ENCODE measurements at places on chromosomes 12 and 14.

DNA sequence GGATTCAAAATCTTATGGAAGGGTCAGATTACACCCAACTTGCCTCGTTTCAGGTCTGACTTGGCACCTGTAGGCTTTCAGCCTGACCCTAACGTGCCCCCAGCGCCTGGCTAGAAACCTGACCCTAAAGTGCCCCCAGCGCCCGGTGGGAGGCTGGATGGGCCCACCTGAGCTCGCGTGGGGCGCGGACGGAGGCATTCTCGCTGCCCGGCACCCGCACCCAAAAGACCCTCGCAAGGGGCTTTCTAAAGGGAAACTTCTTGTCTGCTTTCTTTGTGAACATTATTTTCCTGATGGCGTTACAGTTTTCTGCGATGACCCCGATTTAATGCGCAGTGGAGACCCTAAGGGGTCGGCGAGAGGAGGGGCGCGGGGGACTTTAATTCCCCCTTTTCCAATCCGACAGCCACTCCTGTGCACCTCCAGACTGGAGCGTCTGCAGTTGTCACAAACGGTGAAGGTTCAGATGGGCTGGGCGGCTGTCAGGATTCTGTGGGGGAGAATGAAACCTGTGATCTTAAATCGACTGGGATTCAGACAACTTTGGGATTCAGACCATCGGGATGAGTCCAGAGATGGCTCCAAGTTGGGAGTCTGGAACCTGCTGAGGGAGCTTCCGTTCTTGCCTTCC, 751 bp upstream of the HRK start:
- no peak for DNase-seq

DNA sequence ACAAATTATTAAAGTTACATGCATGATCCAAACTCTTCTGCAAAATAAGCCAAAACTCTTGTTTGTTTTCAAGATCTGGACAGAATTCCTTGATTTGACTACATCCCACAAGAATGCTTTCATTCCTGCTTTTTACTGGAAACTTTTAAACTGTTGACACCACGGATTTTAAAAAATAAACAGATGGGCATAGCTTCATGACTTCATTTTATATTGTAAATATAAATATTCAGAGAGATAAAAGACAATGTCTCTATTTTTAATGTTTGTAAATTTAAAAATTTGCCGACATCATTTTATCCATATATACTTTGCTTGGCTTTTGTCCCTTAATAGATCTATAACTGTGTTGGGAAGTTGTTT, 134.3 kb upstream of the DCN start:
- no peak for DNase-seq

GRCh38 chr12:100553936-100554335, 19.5 kb upstream of the GAS2L3 start:
- no peak for DNase-seq

DNA sequence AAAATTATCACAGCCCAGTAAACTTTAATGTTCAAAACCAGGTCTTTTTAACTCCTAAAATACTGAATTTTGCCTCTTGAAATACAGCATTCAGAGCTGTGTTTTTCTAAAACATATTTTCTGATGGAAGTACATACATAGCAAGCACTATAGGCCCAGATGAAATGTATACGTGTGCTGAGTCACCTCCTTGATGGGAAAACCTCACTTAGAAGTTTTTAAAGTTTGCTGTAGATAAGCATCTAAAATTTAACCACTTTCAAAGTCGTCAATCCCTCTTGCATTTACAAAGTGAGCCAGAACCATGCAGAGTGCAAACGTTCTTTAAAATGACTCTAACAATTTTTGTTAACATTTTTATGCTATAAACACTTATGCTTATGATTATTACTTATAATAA, 618.8 kb downstream of the RPS29 start:
- DNase-seq: no peak

DNA sequence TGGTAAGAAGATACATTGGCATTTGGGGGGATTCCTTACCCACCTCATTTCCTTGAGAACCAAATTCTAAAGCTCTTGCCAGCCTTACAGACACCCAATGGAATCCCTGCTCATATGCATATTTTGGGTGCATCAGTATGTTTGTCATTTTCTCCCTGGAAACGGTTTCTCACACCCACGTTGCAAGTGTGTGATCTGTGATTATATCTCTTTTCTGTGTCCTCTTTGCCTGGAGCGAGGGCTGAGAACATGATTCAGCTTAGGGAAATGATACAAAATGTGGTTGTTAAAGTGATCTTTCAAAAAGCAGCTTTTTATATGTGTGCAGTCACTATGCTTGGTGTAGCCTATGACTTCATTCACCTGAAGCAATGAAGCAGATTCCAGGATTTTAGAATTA, 52.0 kb downstream of the KCNMB4 start:
- DNase-seq: no peak

DNA sequence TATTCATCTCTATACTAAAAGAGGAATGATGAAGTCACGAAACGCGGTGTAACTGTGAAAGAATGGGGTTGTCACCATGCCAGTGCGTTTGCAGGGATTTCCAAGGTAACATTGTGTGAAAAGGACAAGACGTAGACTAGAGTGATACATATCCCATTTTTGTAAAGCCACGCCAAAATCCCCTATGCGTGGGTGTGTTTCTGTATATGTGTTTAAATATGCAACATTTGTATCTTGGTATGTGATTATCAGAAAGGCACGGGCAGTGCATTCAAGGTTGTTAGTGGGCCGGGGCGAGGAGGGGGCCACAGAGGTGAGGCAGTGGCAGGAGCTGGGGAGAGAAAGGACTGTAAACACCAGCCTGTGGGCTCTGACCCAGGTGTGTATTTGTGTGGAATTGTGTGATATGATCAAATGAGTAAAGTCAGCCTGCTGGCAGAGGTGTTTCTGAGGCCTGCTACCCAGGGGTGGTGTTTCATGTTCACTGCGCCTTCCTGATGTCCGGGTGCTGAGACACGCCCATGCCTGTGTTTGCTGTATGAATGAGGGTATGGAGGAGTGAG, 137.8 kb downstream of the ADGRD1 start:
- no peak for DNase-seq

GRCh38 chr14:36866867-36867266, 205.2 kb downstream of the PAX9 start:
- peak; percentile 9 for DNase-seq

DNA sequence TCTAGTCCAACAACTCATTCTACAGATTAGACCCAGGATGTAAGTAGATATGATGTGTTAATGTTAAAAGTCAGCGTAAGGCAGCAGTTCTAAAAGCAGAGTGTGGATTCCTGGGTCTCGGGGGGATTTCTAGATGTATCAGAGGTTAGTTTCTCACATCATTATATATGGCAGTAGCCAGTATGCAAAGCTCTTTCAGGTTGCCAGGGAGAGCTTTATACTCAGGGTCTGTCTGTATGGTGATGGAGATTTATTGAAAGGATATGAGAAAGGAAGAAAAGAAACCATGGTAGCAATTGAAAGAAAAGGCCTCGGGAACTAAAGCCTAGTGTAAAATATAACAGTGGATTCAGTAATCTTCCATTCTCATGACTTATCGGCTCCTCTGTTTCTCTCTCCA, 26.2 kb upstream of the PAWR start:
- no peak for DNase-seq

- DNase-seq: no peak
Observed at GRCh38 chr14:103556946-103557758, 5.3 kb downstream of the BAG5 start.

Data from germinal center (tissue), 1 donor.